Left ventricle myocardium inferior (tissue), 1 donor: ENCODE measurements at places on chromosomes 5 and 9.

DNA sequence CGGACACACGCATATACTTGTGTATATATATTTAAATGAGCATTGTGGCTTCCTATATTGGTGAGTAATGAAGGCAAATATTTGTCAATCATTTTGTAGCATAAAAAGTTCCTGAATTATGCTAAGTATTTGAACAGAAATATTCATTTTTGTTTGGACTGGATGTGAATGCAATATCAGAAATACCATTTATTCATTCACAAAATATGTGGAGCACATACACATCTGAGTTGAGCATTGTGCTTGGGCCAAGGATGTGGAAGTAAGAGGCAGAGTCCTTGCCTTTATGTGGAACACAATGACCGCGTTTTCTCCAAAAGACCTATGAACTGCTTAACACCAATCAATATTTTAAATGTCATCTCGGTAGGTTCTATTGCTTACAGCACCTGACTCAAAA is 1086.5 kb downstream of the NR2F1-AS1 start:
- no peak for DNase-seq

DNA sequence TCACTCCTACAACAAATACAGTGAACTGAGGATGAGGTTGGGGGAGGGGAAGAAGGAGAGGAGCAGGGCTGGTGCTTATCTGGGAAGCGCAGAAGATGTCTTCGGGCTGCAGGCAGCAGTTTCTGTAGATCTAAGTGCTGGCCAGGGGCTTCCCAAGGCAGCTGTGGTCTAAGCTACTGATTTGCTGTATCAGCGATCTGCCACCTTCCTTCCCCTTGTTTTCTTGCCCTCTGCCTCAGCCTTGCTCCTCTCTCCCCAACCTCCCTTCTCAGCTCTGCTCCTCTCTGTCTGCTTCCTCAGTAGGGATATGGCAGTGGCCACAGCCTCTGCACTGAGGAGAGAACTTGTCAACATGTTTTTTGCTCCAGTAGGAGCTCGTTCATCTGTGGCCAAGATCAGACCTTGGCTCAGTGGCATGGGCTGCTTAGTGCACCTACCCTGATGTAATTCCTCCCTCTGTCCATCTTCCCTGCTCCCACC is 42.8 kb upstream of the IL6ST start:
- DNase-seq, result peak; percentile 17

GRCh38 chr5:171931163-171931562 is 75.3 kb downstream of the FBXW11 start:
- DNase-seq, result no peak

GRCh38 chr5:36778336-36778735 is 98.2 kb upstream of the NIPBL start:
- DNase-seq, result no peak

GRCh38 chr5:14175381-14175780 is 32.2 kb downstream of the TRIO start:
- no peak for DNase-seq

- no peak for DNase-seq
Measured at GRCh38 chr9:16417749-16418148, 452.7 kb downstream of the BNC2 start.
